ENCODE measurements at places on chromosomes 1 and 21.

DNA sequence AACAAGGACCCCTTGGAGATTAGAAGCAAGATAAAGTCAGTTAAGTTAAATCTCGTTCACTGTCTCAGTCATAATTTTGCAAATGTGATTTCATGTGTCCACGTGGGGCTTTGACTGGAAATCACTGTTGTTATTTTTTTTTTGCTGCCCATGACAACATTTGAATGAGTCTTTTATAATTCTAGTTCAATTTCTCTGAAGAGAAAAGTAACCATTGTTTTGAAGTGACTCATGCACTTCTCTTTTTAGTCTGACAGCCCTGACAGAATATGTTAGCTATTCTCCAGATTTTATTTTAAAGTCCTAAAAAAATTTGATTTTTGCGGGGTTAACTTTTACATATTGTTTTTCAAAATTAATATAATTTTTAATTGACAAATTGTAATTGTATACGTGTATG lies 30.7 kb upstream of the NLRP3 start:
- DNase-seq, result no peak

- DNase-seq, result no peak
Observed at GRCh38 chr1:34606504-34606903, 148.3 kb upstream of the GJB5 start.

DNA sequence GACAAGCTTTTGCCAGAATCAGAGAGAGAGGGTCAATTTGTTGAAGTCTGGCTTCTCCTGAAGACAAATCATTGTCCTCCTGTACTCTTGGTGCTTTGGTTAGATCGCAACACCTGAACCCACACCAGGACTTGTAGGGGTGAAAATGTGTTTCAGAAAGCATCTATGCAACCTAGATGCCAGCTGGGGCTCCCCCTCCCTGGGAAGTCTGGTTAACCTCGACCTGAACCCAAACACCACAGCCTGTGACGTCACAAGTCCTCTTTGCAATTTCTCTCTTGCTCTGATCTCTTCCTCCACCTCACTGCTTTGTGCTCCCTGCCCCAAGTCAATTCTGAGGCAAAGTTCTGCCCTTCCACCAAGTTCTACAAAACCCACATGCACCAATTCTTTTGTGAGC lies 42.8 kb upstream of the USP24 start:
- no peak for DNase-seq

- no peak for DNase-seq
Observed at GRCh38 chr1:228867951-228868730, 132.9 kb downstream of the RHOU start.

DNA sequence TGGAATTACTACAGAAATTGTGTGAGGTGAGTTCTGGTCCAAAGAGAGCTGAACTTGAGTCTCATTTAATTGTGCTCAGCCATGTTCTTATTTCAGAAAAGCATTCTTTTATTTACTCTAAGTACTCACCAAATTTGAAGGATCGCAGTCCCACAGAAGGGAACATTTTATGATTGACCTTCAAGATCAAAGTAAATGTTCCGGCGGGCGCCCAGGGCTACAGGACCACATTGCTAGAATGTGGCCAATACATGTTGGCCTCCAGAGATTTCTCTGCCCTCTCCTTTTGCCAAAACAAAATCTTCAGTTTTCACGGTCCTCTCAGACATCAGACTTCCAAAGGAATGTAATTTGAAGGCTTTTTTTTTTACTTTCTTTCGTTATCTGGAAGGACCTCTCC lies 237.8 kb downstream of the FMN2 start:
- no peak for DNase-seq
